Activated CD4-positive, alpha-beta T cell treated with anti-CD3 and anti-CD28 coated beads, Interleukin-2, Interleukin-4, amounts not matched to agents 100 ng/mL and 50 ng/mL, durations not matched to agents 16 hours and 8 hours (primary cell): ENCODE measurements at places on chromosomes 11 and 22.

- no peak for DNase-seq
Observed at GRCh38 chr22:46910624-46911023, 148.2 kb downstream of the TBC1D22A start.

DNA sequence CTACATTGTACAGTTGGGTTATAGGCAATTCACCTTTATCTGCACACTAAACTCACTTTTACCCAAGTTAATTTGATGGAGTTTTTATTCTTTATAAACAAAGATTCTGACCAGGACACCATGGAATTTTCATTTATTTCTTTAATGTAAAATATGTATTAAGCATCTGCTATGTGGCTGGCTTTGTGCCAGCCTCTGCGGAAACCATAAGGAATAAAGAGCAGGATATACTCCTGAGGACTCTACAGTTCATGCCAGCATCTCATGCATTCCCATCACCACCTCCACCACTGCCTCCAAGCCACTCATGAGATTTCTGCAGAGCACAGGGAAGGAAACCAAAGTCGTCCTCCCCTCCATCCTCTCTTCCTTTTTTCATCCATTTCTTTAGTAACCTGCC is 100.0 kb upstream of the DBX1 start:
- no peak for DNase-seq

- DNase-seq, result no peak
Observed at GRCh38 chr11:71951741-71952310, 23.0 kb downstream of the RNF121 start.

- DNase-seq, result no peak
Observed at GRCh38 chr22:19580291-19580890, 56.2 kb upstream of the CLDN5 start.

DNA sequence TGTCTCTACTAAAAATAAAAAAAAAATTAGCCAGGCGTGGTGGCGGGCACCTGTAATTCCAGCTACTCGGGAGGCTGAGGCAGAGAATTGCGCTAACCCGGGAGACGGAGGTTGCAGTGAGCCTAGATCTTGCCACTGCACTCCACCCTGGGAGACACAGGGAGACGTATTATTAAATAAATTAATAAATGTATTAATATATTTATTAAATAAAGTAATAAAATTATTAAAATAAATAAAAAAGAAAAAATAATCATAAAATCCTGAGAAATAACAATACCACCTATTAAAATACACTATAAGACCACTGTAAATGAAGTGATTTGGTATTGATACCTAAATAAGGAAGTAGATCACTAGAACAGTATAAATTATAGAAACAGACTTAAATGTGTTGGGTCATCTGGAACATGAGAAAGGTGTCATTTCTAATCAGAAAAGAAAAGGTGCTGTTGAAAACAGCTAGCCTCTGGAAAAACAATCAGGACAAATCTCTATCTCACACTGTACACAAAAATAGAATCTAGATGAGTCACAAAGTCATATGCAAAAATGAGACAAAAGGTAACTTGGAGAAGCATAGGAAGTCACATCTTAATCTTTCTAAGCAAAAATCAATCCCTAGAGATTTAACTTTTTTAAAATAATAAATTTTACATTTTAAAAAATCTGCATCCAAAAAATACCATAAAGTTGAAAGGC is 43.2 kb upstream of the UBASH3B start:
- DNase-seq, result no peak

GRCh38 chr22:45230026-45230721 is 10.5 kb downstream of the KIAA0930 start:
- no peak for DNase-seq

GRCh38 chr22:35315855-35316745 is 16.4 kb downstream of the TOM1 start:
- DNase-seq, result no peak

GRCh38 chr11:47599902-47600301 is 5.7 kb upstream of the C1QTNF4 start:
- DNase-seq, result no peak
